ENCODE measurements at places on chromosomes 11 and 22.

GRCh38 chr22:19591568-19591967 is 67.4 kb upstream of the CLDN5 start:
- no peak for DNase-seq

GRCh38 chr22:38027487-38027886 is 29.7 kb upstream of the PICK1 start:
- DNase-seq = no peak

GRCh38 chr22:50620593-50621355 is 7.2 kb downstream of the ARSA start:
- no peak for DNase-seq

DNA sequence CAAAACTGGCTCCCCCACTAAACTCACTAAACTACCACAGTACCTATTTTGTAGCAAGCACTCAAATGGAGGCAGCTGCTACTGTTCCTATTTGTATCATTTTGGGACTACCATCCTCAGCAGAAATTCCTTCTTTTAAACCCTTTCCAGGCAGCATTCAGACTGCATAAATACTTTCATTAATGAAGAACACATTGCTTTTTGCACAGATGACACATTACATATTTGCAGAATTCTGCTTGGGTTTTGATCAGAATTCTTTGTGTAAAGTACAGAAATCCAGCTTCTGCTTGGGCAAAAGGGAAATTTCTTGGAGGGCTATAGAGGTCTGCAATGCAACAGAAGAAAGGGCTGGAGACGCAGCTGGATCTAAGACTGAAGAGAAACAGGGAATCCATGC is 24.2 kb downstream of the RBX1 start:
- no peak for DNase-seq

- no peak for DNase-seq
These were observed 84.9 kb upstream of the TRIM77 start for GRCh38 chr11:89625171-89625570.

GRCh38 chr11:130601764-130602460 is 153.5 kb downstream of the ADAMTS15 start:
- no peak for DNase-seq

- DNase-seq = no peak
These were observed 260.3 kb upstream of the PITPNB start for GRCh38 chr22:28179392-28179791.

DNA sequence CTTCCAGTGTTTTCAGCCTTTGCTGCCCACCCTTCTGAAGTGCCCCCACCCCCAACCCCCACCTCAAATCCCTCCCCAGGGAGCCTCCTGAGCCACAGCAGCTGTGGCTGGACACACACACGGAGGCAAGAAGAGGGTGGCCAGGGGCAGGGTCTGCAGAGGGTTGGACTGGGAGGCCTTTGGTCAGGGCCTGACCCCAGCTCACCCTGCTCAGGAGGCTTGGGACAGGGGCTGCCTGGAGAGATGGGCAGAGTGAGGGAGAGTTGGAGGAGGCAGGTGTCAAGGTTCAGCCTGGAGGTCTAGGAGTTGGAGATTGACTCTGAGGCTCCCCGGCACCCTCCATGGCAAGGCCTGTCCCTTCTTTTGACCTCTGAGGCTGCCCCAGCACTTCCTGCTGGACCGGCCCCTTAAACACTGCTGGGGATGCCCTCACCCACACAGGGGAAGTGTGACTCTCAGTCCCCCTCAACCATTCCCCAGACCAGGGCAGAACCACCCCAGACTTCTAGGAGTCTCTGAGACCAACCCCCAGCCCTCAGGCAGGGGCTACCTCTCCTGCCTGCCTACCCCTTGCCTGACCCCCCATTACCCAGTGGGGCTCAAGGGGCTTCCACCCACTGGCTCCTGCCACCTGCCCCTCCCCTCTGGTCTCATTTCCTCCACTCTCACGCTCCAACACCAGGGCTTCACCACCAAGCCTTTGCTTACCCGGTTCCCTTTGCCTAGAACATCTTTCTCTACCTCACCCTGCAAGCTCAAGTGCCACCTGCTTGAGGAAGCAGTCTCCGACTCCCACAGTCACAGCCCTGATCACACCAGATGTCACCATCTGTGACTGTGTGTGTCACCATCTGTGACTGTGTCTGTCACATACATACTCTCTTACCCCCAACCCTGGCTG is 8.6 kb downstream of the ARAP1 start:
- no peak for DNase-seq

- DNase-seq = no peak
These were observed 28.4 kb upstream of the ARFGAP3 start for GRCh38 chr22:42885446-42885845.

DNA sequence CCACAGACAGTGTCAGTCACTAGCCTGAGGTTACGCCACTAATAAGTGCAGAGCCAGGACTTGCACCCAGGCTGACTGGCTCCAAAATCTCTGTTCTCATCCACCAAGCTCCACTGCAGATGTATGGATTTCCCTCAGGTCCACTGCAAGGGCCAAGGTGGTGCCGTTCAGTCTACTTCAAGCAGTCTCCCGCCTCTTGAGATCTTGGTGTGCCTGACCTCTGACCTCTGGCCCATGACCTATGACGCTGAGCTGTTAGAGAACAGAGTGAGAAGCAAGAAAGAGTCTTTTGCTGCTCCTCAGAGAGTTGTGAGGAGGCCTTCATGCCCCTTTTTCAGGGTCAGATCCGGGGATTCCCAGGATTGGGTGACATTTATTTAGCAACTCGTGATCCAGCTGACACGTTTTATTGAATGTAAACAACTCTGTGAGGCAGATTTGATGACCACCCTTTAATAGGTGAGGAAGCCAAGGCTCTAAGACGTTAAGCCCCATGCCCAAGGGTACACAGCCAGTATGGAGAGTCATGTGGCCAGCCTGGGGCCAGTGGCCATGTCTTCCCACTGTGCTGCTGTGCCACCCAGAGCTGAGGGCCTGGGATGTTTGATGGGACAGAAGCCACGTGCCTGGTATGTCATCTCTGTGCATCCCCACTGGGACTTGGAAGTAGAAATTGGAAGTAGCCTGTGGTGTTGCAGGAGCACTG is 25.2 kb downstream of the DCPS start:
- no peak for DNase-seq

DNA sequence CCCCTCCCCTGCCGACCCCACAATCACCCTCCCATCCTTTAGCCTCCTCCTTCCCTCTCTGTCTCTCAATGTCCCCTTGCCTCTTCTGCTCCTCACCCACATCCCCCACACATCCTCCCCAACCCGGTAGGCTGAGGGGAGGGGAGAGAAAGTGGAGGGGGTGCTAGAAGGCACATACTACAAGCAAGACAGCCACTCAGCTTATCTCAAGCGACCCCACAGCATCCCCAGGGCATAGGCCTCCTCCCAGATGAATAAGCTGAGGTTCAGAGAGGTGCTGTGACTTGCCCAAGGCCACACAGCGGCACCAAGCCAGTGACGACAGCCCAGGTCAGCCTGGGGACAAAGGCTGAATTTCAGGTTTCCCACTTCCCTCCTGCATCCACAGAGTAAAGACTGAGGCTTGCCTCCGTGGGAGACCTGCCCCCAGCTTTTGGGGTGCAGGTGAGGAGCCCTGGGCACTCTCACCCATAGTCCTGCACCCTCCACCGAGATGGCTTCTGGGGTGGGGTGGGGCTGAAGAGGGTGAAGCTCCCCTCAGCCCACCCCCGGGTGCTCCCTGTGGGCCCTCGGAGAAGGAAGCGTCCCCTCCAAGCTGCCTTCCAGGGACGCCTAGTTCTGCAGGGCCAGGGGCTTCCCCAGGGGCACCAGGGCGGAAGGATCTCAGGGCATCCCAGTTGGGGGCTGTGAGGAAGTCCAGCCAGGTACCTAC is 511 bp downstream of the RAC2 start:
- DNase-seq = no peak

GRCh38 chr22:46803031-46803880 is 40.8 kb downstream of the TBC1D22A start:
- no peak for DNase-seq

DNA sequence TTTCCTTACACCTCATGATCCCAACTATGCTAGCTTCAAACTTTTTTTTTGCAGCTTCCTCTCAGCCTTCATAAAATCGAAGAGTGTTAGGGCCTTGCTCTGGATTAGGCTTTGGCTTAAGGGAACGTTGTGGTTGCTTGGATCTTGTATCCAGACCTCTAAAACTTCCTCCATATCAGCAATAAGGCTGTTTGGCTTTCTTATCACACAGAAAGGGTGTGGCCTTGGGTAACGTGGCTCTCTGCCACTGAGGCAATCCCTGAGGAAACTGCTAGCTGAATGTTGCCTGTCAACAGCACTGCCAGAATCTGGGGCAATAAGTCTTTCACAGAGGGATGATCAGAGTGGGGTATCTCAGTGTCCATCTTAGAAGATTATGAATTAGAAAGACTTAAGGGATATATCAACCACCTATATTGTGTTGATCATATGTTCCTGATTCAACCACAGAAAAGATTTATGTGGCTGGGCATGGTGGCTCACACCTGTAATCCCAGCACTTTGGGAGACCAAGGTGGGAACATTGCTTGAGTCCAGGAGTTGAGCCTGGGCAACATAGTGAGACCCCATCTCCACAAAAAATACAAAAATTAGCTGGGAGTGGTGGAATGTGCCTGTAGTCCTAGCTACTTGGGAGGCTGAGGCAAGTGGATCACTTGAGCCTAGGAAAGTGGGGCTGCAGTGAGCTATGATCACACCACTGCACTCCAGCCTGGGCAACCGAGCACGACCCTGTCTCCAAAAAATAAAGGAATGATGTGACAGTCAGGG is 12.5 kb upstream of the CUL5 start:
- DNase-seq = no peak

DNA sequence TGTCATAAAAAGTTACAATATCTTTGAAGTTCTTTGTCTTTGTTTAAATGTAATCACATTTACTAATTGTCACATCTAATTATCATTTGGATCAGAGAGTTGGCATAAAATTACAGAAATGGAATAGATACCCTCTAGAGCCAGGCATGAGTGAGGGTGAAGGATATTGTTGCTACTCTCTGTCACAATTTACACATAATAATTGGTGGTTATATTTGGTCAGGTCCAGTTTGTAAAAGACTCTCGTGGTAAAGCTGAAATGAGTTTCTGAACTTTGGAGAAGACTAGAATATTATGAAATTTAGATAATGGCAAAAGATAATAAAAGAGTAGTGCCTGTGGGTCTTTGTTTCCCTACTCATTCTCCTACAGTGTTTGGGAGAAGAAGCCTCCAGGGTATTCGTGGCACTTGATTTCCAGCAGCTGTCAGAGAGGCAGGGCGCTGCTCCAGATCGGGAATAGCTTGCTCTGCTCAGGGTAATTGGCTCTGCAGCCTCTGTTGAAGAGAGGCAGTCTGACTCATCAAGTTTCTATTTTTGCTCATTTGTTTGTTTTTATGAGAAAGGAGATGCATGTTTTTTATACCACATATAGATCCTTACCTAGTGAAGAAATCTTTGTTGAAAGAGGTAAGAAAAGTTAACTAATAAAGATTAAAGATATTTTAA is 349.9 kb downstream of the CNTN5 start:
- peak; percentile 22 for DNase-seq

DNA sequence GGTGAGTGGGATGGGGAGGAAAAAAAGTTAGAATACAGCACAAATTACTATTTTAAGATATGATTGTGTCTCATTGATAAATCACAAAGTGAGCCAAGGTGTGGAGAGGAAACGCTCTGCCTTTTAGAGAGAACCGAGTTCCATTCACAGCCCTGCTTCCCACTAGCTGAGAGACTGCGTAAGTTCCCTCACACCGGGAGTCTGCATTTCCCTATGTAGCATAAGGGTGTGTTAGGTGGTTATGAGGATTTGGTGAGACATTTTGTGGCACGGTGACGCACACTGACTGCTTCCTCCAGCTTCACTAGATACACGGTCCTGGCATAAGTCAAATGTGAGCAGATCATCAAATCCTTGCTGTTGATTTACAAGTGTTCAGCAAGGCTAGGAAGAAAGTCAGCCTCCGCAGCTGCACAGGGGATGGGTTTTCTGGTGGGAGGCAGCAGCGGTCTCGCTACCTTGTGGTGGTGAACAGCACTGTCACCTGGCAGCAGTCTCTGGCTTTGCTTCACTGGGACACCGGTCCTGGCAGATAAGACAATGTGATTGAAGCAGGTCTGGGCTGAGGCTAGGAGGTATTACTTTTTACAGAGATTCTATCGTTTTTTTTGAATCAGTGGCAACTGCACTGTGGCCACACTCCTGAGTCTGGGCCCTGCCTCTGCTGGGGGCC is 312.2 kb upstream of the B3GAT1 start:
- DNase-seq = no peak

DNA sequence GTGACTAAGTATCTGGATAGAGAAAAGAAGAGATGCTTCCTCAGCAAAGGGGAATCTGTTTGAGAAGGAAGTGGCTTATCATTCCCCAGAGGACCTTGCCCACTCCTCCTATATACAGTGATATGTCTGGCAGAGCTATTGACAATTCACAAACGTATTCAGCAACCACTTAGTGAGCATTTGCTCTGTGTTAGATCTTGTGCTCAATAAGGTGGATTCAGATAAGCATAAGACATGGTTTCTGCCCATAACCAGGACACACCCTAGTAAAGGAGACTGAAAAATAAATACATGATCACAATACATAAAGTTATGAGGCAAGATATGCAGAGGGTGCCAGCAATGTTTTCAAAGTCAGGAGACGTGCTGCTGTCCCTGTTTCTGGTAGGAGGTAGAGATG is 1.4 kb downstream of the TMEM9B start:
- DNase-seq = no peak

- DNase-seq = no peak
These were observed 306.8 kb downstream of the TBC1D22A start for GRCh38 chr22:47069270-47069669.

DNA sequence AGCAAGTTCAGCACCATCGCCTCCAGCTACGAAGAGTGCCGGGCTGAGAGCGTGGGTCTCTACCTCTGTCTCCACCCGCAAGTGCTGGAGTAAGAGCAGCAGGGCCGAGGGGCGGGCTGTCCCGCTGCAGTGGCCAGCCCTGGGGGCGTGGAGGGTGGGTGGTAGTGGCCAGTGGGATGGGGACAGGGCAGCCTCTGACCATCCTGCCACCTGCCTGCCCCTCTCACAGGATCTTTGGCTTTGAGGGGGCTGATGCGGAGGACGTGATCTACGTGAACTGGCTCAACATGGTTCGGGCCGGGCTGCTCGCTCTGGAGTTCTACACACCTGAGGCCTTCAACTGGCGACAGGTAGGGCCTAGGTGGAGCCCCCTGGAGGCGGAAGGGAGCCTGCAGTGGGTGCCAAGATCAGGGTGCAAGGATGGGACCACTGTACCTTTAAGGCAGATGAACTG is 15.0 kb upstream of the BBS1 start:
- DNase-seq = no peak

GRCh38 chr11:61833471-61833870 is 5.4 kb downstream of the FADS2 start:
- DNase-seq = no peak

- no peak for DNase-seq
These were observed 126.5 kb downstream of the RASSF10 start for GRCh38 chr11:13135385-13136271.

- no peak for DNase-seq
These were observed 6.9 kb downstream of the GLB1L2 start for GRCh38 chr11:134338654-134339053.

- DNase-seq = no peak
These were observed 219.6 kb downstream of the C11orf87 start for GRCh38 chr11:109641549-109641948.

Measured in NCI-H446 treated with DMSO at 0.1 percent for 48 hours (cell line).